Cardiac septum (tissue), 1 donor: ENCODE measurements at places on chromosomes 16 and 17.

DNA sequence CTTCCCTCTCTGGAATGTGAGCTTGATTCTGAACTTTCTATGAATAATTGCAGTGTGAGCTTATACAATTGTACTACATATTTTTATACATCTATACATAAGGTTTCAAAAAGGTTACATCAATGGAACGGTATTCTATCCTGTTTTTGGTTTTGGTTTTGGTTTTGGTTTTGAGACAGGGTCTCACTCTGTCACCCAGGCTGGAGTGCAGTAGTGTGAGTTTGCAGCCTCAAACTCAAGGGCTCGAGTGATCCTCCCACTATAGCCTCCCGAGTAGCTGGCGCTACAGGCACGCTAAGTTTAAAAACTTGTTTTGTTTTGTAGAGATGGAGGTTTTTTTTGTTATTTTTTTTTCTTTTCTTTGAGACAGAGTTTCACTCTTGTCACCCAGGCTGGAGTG, 1.1 kb downstream of the CTRB1 start:
- no peak for DNase-seq

GRCh38 chr16:66676599-66676998, 19.9 kb downstream of the CMTM4 start:
- DNase-seq, result no peak

- DNase-seq, result no peak
Observed at GRCh38 chr17:76982408-76983074, 114.3 kb downstream of the MGAT5B start.

- DNase-seq, result no peak
Observed at GRCh38 chr16:50338371-50339231, 30.2 kb downstream of the BRD7 start.

DNA sequence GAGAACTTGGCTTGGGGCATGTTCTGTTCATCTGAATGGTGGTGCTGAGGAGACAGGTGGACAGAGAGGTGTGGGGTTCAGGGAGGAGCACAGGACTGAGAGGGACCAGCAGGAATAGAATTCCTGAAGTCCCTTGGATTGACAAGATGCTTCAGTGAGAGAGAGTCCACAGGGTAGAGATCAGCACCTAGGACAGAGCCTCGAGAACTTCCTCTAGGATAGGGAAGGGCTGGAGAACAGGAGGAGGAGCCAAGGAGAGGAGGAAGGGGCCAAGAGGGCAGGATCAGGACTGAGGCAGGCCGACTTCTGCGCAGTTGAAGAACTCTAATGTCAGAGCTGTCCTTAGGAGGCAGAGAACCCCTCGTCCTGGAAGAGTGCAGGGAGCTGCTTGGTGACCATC, 138.4 kb downstream of the PRKCB start:
- DNase-seq, result no peak

- no peak for DNase-seq
Observed at GRCh38 chr16:21101631-21102420, 48.8 kb downstream of the DNAH3 start.

DNA sequence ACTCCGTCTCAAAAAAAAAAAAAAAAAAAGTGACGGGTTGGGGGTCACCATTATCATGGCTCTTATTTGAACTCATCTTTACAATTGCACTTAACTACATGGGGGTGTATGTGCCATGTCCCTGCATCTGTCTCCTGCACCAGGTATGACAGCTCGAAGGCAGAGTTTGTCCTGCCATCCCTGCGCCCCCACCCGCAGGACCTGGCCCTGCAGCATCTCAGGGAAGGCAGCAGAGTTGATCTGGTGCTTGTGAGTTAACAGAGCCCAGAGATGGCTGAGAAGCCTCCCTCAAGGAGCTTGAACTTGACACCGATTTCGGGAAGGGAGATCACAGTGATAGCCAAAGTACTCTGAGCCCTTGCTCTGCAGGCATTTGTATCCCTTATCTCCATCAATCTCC, 44.8 kb downstream of the C16orf82 start:
- no peak for DNase-seq

GRCh38 chr17:80291691-80292487, 31.2 kb downstream of the RNF213 start:
- no peak for DNase-seq

- DNase-seq, result peak; percentile 80
Observed at GRCh38 chr17:29292071-29292991, 1.6 kb downstream of the NUFIP2 start.

- no peak for DNase-seq
Observed at GRCh38 chr16:22355487-22355908, 18.9 kb downstream of the CDR2 start.

DNA sequence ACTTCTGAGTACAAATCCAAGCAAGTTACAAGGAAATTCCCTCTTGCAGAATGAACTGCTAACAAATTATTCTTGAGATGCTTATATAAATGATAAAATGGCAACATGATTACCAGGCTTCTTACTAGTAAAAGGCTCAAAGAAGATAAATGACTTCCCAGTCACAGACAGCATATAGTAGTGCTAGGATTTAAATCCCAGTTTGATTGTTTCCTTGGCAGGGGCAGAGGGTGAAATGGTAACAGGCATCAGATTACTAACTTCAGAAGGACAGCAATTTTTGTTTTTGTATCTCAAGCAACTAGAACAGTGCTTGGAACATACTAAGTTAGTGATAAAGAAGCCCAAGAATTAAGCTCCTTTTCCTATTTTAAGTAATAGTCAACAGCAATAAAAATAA, 102.8 kb downstream of the SSH2 start:
- DNase-seq, result no peak

DNA sequence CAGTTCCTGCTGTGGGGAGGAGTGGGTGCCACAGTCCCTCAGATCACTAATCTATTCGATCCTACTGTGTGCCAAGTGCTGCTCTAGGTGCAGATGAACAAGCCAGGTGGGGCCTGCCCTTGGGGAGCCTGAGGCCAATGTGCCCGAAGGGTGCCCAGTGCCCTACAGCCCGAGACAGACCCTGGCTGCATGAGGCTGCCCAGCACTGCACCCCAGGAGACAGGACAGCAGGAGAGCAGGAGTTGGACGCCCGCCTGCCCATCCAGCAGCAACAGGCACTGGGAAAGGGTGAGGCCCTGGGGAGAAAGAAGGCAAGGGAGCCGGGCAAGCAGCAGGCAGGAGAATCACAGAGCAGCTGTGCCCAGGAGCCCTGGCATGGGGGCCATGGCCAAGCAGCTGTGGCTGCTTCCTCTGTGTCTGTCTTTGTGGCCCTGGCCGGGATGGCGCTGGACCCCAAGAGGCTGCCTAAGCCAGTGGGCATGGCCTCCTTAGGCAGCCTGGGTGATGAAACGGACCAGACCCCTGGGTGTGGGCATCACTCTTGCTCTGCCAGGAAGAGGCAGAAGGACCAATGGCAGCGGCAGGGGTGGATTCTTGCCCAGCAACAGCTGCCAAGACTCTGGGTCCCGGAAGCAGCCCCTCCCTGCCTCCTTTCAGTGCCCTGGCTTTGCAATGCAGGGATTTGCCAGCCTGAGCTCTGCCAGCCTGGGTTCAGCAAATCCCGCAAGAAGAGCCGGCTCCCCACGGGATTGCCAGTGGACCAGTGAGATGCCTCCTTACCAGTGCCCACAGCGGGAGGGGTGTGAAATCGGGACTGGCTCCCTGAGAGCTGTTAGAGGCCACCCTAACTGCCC, 179.6 kb upstream of the TNRC6C start:
- DNase-seq, result peak; percentile 88

DNA sequence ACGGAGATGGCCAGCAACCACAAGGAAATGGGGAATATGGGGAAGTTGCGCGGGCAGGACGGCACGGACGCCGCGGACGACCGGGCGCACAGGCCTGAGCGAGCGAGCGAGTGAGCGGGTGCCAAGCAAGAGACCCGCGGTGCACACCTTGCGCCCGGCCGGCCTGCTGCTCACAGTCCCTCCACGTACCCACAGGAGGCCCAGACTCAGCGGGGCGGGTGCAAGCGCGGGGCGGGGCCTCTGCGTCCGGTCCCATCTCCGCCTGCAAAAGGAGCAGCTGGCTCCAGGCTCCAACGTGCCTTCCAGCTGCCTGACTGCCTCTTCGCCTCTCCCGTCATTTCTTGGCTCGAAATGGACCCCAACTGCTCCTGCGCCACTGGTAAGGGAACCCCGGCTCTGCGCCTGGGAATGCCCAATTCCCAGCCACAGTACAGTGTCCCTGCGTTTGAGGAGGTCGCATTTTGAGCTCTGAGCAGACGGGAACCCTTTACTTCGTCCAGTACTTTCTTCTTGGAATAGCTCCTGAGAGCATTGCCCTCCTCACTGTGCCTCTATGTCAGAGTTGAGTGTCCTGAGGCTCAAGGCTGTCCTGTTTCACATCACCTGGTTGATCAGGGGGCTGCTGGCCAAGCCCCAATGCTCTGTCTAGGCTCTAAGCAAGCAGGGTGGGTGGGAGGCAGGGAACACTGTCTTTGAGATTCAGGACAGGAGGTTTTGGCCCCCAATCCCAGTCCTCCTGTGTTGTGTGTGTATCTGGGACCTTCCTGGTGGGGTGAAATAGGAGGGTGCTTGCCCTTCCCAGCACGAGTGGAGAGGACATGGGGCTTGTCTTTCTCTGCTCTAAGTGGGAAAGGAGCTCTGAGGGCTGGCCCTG, 8.1 kb upstream of the MT1E start:
- DNase-seq, result peak; percentile 87

GRCh38 chr17:9259419-9259818, 238.1 kb downstream of the NTN1 start:
- DNase-seq, result no peak

DNA sequence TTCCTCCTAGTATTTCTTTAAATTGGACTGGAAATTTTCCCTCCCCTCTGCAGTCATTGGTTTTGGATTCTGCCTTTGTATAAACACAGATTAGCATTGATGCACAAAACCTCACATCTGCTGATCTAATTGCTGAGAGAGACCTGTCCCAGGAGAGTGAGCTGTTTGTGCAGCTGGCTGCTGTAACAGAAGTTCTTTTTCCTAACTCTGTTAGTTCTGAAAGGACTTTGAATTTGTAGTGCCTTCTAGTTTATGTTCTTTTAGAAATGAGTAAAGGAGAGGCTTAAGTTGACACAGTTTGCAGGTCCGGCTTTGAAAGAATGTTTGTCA, 45.2 kb upstream of the KPNB1 start:
- no peak for DNase-seq

DNA sequence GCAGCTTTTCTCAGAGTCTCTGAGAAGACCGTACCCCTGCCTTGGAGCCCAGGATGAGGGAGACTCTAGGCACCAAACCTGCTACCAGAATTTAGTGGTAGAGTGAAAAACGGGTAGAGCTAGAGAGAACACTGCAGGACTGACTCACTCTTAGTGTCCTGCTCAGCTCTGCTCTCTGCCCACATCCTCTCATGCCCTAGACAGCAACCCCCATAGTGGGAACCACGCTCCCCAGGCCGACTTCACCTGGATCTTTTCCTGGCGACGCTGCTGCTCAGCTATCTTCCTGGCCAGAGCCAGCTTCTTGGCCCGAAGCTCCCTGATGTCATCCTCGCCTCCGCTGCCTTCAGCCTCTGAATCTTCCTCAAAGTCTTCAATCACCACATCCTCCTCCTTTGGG, 26.7 kb downstream of the HIC1 start:
- DNase-seq, result no peak

DNA sequence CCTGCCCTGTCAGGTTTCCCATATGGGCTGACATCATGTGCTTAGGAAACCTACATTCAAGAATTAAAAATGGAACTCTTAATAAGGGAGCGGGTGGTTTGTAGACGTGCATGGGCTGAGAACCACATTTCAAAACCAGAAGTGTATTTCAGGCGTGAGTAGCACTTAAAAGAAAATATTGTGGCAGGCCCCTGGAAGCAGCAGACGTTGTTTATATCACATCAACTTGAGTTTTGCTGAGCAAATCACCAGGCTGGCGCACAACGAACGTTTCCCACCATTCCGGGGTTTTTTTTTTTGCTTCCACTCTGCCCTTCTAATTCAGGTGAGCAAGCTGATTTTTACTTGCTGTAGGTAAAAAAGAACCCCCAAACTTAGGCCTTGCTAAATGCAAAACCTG, 220.2 kb downstream of the MRTFB start:
- no peak for DNase-seq

DNA sequence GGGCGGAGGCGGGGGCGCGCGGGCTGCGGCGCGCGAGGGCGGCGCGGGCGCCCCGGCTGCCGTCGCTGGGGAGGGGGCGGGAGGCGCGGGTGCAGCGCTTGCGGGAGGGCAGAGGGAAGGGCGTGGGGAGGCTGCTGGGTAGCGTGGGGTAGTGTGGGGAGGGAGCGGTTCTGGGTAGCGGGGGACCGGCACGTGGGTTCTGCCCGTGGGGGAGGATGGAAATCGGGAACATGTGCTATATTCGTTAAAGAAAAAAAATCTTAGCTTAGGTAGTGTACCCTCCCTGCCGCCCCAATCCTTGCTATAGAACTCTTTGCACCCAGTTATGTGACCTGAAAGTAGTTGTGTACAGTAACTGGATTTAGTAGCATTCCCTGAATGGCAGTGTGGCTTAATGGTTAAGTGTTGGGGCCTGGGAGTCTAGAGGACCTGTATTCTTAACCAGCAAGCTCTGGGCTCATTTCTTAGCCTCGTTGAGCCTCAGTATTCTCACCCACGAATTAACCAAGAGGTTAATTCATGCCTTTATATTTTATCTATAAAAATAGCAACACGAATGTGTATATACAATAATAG, 646 bp downstream of the RABEP1 start:
- DNase-seq, result no peak

- no peak for DNase-seq
Observed at GRCh38 chr17:12826431-12826830, 37.1 kb downstream of the ARHGAP44 start.

GRCh38 chr16:63530208-63530607, 1494.0 kb upstream of the CDH8 start:
- no peak for DNase-seq

- DNase-seq, result no peak
Observed at GRCh38 chr16:12011565-12011964, 35.0 kb downstream of the SNX29 start.

DNA sequence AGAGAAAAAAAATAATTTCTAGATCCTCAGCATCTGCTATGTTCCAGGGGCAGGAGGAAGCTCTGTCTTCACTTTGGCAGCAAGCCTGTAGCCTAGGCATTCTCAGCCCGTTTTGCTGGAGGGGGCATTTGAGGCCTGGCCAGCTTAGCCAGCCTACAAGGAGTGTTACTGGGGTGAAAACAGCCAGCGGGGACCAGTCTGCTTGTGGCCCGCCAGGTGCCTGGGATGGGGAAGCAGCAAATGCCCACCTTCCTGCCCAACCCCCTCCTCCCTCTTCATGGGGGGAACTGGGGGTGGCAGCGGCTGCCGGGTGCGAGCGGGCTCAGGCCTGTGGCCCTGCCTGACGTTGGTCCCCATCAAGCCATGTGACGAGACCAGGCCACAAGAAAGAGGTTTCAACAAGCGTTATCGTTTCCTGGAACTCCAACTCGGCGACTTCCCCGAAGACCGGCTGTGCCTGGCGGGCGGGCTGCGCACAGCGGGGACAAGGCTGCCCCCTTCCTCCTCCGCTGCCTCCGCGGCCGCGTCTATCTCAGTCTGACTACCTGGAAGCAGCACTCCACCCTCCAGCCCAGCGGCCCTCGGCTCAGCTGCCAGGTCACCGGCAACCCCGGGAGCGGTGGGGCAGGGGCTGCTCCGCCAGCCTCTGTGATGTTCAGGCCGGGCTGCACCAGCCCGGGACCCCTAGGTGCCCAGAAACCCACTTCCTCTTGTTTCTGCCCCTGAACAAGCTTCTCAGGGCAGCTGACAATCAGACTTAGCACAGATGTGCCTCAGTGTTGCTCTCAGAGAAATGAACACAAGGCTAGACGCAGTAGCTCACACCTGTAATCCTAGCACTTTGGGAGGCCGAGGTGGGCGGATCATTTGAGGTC, 22.9 kb downstream of the SOCS1 start:
- peak; percentile 81 for DNase-seq

GRCh38 chr17:31200287-31200686, 96.8 kb downstream of the OMG start:
- DNase-seq, result no peak

GRCh38 chr17:79497777-79498348, 113.0 kb downstream of the RBFOX3 start:
- DNase-seq, result no peak
